ENCODE measurements at places on chromosomes 2 and 18.

GRCh38 chr2:120434492-120435308 lies 88.8 kb downstream of the INHBB start:
- no peak for DNase-seq

DNA sequence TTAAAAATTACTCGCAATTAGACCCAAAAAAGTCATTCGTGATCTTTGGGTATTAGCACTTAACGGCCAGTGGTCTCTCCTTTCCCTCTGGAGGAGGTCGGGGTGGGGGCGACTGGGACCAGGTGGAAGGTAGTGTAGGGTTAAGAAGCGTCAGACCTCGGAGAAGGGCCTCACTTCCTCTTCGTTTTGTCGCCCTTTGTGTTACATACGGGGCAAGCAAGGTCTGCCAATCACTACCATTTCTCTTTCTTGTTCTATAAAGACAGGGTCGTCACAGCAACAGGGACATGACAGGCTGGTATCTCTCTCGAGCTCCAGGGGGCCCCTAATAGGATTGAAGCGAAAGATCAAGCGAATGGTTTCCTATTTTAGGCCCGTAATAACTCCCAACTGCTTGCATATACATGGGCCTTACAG lies 136.6 kb downstream of the INSIG2 start:
- DNase-seq: no peak

DNA sequence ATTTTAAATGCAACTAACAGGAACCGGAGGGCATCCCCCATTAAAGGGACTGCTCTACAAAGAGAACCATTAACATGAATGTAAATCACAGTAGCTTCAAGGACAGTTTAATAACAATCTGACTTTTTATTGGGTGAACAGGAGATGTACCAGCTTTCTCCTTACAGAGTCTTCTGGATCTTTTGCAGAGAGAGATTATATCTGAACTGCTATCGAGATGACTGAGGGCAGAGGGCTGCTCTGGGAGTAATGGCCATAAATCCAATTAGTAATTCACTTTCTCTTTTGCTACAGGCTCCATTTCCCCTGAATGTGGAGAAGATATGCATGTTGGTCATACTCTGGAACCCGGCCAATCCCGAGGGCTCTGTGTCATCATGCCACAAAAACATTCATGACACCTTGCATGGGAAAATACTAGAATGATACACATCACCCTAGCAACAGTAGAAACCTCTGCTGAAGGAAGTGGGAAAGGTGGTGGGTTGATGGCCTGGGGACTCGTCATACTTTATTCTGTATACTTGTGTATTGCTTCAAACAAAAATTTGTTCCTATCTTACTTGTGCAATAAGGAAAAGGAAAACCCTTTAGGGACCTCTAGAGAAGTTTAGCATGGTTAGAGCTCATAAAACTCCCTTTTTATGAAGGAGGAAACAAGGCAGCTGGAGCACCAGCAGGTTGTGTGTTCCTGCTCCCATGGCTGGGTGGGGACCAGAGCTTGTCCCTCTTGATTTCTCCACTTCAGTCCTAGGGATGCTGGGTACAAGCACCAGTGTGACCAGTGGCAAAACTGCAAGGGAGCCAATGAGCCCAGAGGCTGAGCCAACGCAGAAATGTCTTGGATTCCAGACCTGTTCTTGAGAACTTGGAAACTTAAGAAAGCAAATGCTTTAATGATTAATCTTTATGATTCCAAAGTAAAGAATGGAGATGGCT lies 26.0 kb downstream of the CTAGE1 start:
- DNase-seq: no peak

DNA sequence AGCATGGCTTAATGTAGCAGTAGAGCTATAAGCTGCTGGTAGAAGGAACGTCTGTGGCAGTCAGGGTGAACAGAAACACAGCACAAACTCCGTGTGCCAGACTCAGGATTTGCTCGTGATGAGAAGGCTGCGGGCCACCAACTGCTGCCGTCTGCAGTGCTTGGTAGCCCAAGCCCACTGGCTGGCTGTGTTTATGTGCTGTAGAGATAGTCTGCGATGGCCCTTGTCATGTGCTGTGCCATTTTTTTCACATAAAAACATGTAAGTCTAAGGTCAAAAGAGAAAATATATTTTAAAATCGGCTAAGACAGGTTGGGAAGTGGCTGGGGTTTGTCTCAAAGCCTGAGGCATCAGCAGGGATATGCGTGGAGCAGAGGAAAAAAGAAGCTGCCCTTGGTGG lies 78.7 kb downstream of the PRPF40A start:
- DNase-seq: no peak

- DNase-seq: no peak
Observed at GRCh38 chr2:60320724-60321123, 232.7 kb downstream of the BCL11A start.

- DNase-seq: no peak
Observed at GRCh38 chr18:59917422-59917821, 17.6 kb downstream of the PMAIP1 start.
